ENCODE measurements at places on chromosomes 16 and 17. TPM values are rescaled to one million over a fixed set of nuclear protein-coding genes. Genes with fewer than 3 reads are reported as not detected.

The B9D1 gene
- total RNA-seq = 59.9 TPM

DNA sequence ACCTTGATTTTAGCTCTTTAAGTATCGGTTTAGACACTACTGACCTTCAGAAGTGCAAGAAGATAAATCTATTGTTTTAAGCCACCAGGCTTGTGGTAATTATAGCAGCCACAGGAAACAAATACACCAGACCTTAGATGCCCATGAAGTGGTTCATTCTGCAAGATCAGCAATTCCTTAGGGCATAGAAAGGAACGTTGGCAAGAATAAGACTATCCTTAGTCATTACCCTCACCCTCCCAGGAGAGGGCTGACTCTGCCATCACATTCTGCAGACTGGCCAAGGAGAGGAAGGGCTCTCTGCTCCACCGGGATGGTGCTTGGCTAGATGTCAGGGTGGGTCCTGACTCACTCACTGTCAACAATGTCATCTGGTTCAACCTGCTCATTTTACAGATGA lies 14.1 kb upstream of the NDEL1 start:
- no peaks in the 10 kb centered on the region for H3K4me1 ChIP-seq
- no peak overlapping the region for H3K4me3 ChIP-seq
- H3K27me3 ChIP-seq = no peaks in the 10 kb centered on the region
- no peak overlapping the region for H3K27ac ChIP-seq
- no peaks in the 10 kb centered on the region for H3K36me3 ChIP-seq

- H3K27me3 ChIP-seq = no peaks in the 10 kb centered on the region
- no peak overlapping the region for H3K4me3 ChIP-seq
- no peak for DNase-seq
- H3K27ac ChIP-seq = no peak overlapping the region
- H3K36me3 ChIP-seq = no peaks in the 10 kb centered on the region
- H3K4me1 ChIP-seq = no peaks in the 10 kb centered on the region
Observed at GRCh38 chr17:15354256-15354655, 12.9 kb upstream of the TEKT3 start.

GRCh38 chr17:59373882-59374495 lies 42.5 kb downstream of the YPEL2 start:
- no peak for DNase-seq
- peak overlapping the region; percentile 68 for H3K27ac ChIP-seq
- no peaks in the 10 kb centered on the region for H3K36me3 ChIP-seq
- no peaks in the 10 kb centered on the region for H3K27me3 ChIP-seq
- no peak overlapping the region for H3K4me3 ChIP-seq

The NEK8 gene
- total RNA-seq = 10.7 TPM

- no peak overlapping the region for H3K27ac ChIP-seq
- peaks cover 6% of the 10 kb centered on the region for H3K4me1 ChIP-seq
- H3K4me3 ChIP-seq = no peak overlapping the region
- H3K27me3 ChIP-seq = no peaks in the 10 kb centered on the region
Observed at GRCh38 chr16:57277586-57277985, 6.9 kb downstream of the PLLP start.

The GLG1 gene
- 206 TPM for total RNA-seq

DNA sequence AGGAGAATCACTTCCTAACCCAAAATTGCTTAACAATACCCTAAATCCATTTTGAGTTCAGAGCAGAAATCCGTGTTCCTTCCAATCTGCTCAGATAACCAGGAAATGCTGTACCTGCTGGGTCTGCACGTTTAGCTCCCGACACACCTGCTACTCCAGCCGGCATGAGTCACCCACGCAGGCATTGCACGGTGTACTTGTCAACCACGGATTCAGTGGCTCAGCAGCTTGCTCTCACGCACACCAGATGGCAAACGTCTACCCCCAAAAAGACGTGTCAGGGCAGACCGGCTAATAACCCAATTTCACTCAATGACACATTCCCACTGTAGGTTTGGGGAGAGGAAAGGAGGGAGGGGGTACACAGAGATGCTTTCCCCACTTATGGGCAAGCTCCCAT lies 468.1 kb downstream of the SOX9 start:
- H3K27me3 ChIP-seq = no peaks in the 10 kb centered on the region
- peak; percentile 28 for DNase-seq
- H3K4me1 ChIP-seq = peaks cover 4% of the 10 kb centered on the region
- no peak overlapping the region for H3K4me3 ChIP-seq
- H3K27ac ChIP-seq = no peak overlapping the region

Data from testis (tissue), 5 donors.